ENCODE measurements at places on chromosomes 16 and 17.
A peak's percentile ranks its signal among the peaks of the same experiment; 100 is the strongest.

DNA sequence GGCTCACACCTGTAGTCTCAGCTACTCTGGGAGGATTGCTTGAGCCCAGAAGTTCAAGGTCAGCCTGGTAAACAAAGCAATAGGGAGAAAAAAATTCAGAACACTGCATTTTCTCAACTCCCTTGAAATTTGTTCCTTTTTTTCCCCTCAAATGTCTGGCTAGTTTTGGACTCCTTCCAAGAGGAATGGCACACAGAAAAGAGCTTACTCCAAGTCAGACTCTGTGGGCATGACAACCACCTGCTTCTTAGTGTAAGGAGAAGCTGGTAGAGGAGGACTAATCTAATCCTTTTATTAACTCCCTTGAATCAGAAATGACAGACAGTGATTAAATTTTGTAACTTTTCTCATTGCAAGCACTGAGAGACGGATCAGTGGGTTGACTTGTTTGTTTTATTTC lies 27.9 kb upstream of the HYDIN start:
- no peak for DNase-seq

GRCh38 chr17:44115585-44116415 lies 7.6 kb downstream of the HDAC5 start:
- DNase-seq = peak; percentile 58

DNA sequence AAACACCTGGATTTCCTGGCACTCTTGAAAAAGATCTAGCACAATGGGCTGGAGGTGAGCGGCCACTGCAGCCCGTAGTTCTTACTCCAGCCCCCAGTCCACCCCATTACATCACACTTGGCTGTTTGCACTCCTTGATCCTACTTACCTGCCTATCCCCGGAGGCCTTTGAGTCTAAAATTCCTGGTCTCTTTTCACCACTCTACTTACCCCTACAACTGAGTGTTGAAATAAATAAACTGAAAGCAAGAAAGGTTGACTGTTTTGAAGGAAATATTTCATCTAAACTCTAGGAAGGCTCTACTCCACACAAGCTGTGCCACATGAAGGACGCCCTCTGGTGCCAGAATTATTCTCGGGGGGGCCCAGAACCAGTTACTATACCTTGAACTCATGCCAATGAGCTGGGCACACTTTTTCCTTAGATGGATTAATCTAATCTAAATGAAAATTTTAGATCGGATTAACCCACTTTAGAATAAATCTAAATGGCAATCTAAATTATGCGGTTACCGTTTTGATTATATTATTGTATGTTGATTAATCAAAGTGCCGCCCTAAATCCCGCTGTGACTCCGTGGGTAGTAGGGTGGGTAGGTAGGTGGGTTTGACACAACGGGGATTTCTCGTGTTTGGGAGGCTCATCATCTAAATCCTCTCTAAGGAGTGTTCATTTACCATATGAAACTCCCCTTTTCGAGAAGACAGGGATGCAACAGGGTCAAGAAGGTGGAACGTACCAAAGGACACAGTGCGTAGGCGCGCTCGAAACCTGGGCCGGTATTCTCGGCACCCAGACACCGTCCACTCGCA lies 651 bp upstream of the EIF1 start:
- DNase-seq = peak; percentile 61

DNA sequence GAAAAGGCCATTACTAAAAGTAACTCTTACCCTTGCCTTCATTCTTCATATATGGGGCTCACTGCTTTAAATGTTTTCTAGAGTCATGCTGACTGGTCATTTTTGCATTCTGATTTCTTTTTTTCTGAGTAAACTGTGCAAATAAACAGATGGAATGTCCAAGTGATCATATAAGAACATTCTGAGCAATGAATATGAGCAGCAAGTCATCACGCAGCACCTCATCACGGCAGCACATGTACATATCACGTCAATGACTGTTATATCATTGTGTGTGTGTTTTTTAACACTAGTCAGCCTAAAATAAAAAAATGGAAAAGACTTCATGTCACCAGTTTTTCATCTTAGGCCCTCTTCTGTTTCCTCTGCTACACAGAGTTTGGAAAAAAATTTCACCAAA lies 490.0 kb upstream of the ZFHX3 start:
- no peak for DNase-seq

GRCh38 chr16:72367851-72368250 lies 195.9 kb upstream of the PMFBP1 start:
- DNase-seq = peak; percentile 14

- no peak for DNase-seq
Measured at GRCh38 chr17:51540151-51540550, 279.8 kb downstream of the UTP18 start.

DNA sequence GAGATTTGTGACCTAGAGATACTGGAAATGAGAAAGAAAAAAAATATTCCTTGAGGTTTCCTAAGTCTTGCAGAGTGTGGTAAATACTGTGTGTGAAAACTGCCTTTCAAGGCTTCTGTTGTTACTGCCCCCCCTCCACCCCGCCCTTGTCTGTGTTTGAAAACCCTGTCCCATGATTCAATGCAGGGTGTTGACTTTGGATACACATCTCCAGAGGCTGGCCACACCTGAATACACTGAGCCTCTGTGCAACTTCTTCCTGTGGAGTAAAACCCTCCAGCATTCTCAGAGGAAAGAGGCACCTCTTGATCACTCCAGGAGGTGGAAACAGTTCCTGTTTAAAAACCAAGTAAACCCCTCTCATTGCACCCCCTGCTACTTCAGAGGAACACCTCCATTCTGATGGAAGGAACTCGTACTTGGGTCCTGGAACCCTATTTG lies 123.0 kb upstream of the CACNG5 start:
- no peak for DNase-seq

GRCh38 chr17:74125156-74125555 lies 78.3 kb upstream of the RPL38 start:
- no peak for DNase-seq

DNA sequence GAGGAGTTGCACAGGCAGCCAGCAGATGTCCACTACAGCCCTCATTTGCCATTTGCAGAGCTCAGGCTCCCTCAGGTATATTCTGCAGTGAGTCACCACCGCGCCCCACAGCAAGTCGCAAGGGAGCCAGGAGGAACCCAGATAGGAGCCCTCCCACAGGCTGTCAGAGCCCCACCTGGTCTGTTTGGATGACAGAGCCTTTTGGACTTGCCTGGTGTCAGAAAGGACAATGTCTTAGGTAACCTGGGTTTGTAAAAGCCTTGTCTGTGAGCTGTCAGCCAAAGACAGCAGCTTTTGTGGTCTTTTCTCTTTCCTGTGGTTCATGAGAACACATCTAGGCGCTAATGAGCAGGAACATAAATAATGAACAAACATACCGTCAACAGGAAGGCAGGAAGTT lies 70.9 kb downstream of the GNAO1 start:
- DNase-seq = no peak

DNA sequence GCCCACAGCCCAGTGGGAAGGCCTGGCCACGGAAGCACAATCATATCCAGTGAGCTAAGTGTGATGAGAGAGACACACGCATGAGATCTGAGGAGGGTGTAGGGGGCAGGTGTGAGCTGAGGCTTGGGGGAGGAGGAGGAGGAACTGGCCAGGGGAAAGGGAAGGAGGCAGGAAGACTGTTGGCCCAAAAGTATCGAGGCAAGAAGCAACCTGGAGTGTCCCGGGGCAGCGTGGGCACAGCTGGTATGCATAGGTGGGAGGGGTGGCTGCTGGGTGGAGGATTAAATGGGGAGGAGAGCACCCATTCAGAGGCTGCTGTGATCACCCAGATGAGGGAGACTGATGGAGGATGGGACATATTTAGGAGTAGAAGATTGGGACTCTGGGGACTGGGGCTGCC lies 41.4 kb downstream of the ARHGAP27 start:
- no peak for DNase-seq

GRCh38 chr17:76241204-76241538 lies 878 bp upstream of the RNF157 start:
- no peak for DNase-seq

DNA sequence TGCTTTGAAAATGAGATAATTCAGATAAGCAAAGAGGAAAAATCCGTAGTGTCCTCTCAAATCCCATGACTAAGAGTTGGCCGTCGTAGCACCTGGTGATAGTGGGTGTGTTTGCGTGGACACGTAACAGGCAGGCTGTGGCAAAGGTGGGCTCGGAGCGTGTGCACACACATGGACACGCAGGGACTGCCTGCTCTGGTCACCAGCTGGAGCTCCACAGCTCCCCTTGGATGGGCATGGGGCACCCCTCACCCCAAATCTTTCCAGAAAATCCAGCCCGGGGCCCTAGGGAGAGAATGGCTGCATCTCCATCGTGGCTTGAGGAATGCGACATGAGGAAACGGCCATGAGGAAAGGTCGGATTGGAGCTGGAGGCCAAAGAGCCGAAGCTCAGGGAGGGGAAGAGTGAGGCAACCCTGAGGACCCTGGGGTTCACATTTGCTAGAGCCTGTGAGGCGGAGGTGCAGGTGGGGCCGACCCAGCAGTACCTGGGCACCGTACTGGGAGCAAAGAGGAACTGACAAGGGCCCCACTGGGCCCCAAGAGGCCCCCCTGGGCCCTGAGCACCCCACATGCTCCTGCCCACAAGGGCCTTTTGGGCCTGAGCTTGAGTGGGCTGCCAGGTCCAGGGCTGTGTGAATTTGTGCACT lies 51.6 kb downstream of the DNAH17 start:
- DNase-seq = no peak

DNA sequence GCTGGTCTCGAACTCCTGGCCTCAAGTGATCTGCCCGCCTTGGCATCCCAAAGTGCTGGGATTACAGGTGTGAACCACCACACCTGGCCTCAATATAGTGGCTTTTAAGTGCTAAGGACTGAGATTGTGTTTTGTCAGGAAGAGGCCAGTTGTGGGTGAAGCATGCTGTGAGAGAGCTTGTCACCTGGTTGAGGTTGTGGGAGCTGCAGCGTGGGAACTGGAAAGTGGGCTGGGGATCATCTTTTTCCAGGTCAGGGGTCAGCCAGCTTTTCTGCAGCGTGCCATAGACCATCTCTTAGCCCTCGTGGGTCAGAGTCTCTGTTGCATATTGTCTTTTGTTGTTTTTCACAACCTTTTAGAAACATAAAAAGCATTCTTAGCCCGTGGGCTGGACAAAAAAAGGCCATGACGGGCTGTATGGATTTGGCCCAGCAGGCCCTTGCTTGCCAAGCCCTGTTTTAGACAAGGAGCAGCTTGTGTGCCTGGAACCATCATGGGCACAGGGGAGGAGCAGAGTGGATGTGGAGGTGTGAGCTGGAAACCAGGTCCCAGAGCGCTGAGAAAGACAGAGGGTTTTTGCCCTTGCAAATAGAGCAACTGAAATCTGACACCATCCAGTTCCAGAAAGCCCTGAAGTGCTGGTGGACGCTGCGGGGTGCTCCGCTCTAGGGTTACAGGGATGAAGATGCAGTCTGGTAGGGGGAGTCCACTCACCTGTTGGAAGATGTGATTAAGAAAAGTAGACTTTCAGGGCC lies 5.5 kb downstream of the BIRC5 start:
- no peak for DNase-seq

All from EH (cell line).